Stimulated activated naive CD4-positive, alpha-beta T cell treated with Interleukin-2 at 50 U/mL for 16 hours (primary cell): ENCODE measurements at places on chromosomes 16 and 17.
A peak's percentile ranks its signal among the peaks of the same experiment; 100 is the strongest.

- peak; percentile 68 for DNase-seq
Measured at GRCh38 chr16:89360760-89361435, 129.5 kb downstream of the ANKRD11 start.

GRCh38 chr16:84596161-84596560, 21.7 kb downstream of the COTL1 start:
- DNase-seq: no peak

DNA sequence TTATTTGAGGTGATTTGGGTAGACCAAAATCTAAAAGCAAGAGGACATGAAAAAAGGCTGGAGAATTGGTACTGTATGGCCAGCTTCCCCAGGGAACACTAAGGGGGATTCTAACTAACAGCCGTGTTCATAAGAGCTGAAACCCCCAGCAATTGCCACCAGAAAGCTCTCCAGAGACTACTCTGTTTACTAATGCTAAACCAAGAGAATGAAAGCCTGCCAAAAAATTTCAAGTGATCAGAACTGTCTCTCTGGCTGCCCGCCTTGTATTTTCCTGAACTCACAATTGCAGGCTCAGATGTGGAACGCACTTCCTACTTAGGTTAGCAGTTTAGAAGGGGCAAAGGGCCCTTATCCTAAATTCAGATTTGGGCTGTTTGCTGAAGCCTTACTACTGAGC, 24.1 kb downstream of the MYH10 start:
- DNase-seq: no peak

DNA sequence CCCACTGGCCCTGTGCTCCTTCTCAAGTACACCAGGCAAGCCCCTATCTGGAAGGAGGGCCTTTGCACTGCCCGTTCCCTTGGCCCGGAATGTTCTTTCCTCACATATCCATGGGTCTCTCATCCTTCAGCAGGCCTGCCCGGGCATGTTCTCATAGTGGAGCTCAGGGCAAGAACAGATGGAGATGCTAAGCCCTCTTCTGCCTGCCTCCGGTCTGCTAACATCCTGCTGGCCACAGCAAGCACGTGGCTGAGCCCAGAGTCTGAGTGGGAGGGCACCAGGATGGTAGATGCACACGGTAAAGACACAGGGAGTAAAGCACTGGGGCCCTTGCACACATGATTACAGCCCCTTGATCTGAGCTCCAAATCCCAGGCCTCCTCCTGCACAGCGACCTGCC, 19.8 kb upstream of the ANKRD40CL start:
- no peak for DNase-seq

DNA sequence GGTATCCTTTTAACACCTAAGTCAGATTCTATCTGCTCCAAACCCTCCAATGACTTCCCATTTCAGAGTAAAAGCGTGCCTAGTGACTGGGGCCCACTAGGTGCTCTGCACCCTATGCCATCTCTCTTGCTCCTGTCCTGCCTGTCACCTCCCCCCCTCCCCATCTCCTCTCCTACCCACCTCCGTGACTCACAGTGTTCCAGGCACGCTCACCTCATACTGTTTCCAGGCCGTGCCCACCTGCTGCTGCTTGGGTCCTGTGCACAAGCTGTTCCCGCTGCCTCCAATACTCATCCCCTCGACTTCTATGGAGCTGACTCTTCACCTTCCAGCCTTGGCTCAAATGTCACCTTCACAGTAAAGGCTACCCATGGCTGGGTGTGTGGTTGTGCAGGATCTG, 21.7 kb downstream of the DNAH3 start:
- no peak for DNase-seq

- no peak for DNase-seq
Measured at GRCh38 chr16:14641206-14641605, 8.5 kb downstream of the BFAR start.

DNA sequence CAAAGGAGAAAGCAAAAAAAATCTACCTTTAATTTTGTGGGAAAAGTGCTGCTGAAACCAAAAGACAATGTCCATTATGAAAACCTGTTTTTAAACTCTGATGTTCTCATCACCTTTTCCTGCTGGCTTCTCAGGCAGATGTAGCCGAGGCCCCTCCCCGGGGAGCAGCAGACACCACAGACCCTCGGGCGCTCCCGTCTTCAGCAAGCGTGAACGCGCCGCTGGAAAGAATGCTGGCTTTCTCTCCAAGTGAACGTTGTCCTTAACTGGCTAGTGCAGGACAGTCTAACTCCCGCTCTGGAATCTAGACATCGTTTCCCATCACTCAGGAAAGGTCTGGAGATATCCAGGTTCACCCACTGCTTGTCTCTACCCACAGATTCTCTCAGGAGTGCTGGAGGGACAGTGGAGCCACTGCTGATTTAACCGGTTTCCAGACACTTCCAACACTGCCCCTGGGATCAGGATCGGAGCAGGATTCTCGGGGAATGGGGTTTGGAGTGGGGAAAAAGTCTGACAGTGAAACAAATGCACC, 211.2 kb downstream of the RBFOX3 start:
- no peak for DNase-seq

GRCh38 chr17:80153004-80153403, 6.1 kb upstream of the EIF4A3 start:
- no peak for DNase-seq

GRCh38 chr17:38656959-38657823, 17.6 kb downstream of the EPOP start:
- DNase-seq: no peak

- DNase-seq: no peak
Measured at GRCh38 chr16:53071748-53072301, 17.0 kb downstream of the CHD9 start.

- peak; percentile 81 for DNase-seq
Measured at GRCh38 chr16:29995324-29995910, at the start of gene HIRIP3. Gene HIRIP3, minus strand, starts transcription at chr16:29995617. Its CDS starts 12 bp downstream, at chr16:29995605.

GRCh38 chr17:75272848-75273184, 1.8 kb upstream of the MIF4GD start:
- DNase-seq: no peak

- peak; percentile 59 for DNase-seq
Measured at GRCh38 chr17:7177191-7177953, 1.8 kb downstream of the ASGR1 start.

DNA sequence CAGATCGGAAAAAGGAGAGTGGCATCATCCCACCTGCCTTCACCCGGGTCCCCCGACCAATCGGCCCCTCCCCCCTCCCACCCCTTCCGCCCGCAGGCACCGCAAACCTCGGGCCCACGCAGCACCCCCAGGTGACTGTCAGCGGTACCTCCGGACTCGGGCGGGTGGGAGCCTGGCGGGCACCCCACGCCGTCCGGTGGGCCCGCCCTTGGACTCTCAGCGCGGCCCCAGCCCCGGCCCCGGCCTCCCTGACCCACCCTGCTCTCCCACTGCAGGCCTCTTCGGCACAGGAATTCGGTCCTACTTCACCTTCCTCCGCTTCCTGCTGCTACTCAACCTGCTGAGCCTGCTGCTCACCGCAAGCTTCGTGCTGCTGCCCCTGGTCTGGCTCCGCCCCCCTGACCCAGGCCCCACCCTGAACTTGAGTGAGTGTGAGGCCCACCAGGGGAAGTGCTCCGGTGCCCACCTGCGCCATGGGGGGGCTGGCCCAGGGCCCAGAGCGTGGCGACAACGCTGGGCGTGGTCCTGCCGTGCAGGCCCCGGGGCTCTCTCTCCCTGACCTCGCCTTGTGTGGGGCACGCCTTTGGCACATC, 1.6 kb downstream of the TMC8 start:
- DNase-seq: peak; percentile 72

DNA sequence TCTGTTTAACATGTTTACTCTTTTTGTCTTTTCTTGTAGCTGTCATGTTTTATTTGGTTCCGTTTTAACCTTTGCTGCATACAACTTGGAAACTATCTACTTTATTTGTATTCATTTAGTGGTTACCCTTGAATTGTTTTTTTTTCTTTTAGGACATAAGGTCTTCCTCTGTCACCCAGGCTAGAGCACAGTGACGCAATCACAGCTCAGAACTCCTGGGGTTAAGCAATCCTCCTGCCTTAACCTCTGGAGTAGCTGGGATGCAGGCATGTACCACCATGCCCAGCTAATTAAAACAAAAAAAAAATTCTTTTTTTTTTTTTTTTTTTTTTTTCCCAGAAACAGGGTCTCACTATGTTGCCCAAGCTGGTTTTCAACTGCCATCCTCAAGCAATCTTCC, 29.8 kb upstream of the USP43 start:
- no peak for DNase-seq

DNA sequence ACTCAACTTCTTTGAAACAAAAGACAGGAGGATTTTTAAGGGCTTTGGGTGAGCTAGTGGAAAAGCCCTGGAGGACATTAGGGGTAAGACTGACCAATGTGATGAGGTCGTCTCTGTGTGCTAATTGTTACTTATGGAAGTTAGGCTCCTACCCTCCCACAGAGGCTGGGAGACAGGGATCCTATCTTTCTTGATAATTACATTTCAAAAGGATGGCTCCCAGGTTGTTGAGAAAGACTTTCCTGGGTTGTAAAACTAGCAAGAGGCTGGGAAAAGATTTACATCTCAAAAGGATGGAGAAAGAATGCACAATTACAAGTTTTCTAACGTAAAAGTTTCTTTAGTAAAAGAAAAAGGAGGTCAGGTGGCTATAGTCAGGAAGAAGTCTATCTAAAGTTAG, 605.8 kb upstream of the GOT2 start:
- DNase-seq: no peak

DNA sequence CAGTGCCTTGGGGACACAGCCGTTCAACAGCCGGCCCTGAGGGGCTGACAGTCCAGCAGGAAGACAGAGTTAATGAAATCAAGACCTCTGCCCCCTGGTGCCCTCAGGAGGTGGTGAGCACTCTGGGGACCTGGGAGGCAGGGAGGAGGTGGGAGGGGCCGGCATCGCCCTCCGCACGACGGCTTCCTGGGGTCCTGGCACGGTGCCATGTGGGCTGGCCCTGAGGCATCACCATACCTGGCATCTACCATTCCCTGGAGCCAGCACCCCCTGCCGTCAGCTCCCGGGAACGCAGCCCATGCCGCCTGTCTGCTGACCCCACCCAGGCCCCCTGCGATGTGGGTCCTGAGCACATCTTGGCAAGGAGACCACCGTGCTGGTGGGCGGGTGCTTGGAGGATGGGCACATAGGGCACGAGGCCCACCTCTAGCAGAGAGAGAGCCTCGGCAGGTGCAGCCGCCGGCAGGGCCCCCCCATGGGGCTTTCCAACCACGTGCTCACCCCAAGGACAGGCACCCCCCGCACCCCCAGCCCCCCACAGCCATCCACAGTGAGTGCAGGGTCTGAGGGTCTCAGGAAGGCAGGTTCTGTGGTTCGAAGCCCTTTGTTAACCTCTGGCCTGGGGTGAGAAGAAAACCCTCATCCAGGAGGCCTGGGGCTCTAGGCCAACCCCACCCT, 52.5 kb downstream of the ZFPM1 start:
- DNase-seq: peak; percentile 49

DNA sequence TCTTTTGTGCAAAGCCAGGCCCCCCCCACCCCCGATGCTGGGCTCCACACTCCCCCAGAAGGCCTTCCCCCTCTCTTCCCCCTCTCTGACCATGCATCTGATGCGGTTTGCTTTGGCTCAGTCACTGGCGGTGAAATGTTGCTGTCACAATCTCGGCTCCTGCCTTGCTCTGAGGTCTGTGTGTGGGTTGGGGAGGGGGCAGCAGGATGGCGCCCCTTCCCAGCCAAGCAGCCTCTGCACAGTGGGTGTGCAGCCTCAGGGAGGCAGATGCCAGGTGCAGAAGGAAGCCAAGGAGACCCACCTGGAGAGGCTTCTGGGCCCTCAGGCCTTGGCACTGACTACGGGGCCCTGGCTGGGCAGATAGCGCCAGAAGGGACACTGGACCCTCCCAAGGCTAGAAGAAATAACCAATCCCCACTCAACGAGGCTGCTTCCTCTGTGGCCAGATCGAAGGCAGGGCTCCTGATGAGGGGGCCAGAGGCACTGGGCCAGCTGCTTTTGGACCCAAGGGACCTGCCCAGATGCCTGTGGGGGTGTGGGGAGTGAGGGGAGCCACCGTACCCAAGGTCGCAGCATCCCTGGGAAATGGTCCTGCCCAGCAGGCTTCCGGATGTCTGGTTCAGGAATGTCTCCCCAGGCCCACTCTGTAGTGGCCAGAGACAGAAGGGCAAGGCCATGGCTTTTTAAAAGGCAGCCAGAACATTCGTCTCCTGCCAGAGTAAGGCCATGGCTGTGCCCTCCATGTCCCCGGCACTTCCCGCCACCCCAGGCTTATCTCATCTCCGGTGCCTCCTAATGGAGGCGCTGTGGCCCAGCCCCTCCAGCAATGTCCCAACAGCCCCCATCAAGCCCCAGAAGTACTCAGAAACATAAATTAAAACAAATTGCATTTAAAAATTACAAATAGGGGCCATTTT, 43.4 kb upstream of the SLC38A10 start:
- no peak for DNase-seq

- no peak for DNase-seq
Measured at GRCh38 chr16:69568676-69569075, 2.9 kb downstream of the NFAT5 start.

GRCh38 chr17:41324180-41325075, 8.9 kb upstream of the KRTAP17-1 start:
- no peak for DNase-seq

DNA sequence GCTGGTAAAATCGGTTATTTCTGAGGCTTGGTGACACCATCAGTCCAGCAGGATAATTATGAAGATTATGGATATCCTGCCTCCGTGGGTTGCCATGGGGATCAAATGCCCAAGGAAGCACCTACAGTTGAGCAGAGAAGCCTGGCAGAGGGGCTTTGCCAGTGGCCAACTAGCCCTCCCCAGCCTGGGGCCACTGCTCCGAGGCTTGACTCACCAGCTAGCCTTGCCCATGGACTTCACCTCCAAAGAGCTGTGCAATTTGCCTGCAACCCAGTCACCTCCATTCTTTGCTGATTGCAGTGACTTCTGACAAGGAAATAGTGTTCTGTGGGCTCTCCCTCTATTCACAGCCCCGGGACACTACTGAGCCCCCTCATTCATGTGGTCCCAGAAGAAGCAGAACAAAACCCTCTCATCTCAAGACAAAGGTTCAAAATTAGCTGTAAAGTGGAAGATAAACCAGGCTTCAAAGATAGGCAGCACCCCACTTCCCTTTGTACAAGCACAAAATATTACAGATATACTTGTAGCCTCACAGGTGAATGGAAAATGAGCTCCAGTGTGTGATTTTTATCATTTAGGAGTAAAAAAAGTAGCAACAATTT, 1.6 kb downstream of the PECAM1 start:
- no peak for DNase-seq

GRCh38 chr17:48445248-48445620, 15.2 kb upstream of the SKAP1 start:
- no peak for DNase-seq

- DNase-seq: no peak
Measured at GRCh38 chr17:10620823-10621222, 36.3 kb downstream of the MYH3 start.

- no peak for DNase-seq
Measured at GRCh38 chr17:41003926-41004325, 4.2 kb upstream of the KRTAP3-2 start.

GRCh38 chr16:3983081-3983520, 102.6 kb upstream of the CREBBP start:
- peak; percentile 14 for DNase-seq

DNA sequence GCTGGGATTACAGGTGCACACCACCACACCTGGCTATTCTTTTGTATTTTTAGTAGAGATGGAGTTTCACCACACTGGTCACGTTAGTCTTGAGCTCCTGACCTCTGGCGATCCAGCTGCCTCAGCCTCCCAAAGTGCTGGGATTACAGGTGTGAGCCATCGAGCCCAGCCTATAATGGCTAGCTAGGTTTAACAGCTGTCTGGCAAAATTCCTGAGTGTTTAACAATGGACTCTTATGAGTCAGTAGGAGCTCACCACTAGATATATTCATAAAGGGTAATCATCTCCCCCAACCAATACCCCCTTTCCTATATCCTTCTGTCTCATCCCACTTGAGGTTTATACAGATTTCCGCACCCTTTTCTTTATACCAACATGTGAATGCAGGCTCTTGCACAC, 91.5 kb upstream of the CDH13 start:
- no peak for DNase-seq

GRCh38 chr16:12317121-12317810, 340.7 kb downstream of the SNX29 start:
- DNase-seq: no peak
